ENCODE measurements at places on chromosomes 4 and X.

- no peak for DNase-seq
These were observed 327.8 kb upstream of the CXorf51B start for GRCh38 chrX:146481735-146482134.

DNA sequence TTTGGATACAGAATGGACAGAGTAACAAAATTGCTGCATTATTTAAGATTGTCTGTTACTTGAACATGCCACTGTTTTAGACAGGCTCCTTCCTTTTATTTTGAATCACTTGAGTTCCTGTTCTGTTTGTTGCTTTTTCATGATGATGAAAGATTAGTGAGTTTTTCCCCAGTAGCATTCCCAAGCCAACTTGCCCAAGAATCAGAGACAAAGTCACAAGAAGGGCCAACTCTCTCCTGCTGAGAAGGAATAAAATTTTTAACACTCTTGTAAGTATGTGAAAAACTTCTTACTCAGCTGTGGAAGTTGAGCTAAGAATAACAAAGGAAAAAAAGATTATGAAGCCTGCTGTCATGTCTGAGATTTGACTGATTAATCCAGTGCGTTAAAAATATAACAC lies 104.2 kb downstream of the KLHL8 start:
- no peak for DNase-seq

DNA sequence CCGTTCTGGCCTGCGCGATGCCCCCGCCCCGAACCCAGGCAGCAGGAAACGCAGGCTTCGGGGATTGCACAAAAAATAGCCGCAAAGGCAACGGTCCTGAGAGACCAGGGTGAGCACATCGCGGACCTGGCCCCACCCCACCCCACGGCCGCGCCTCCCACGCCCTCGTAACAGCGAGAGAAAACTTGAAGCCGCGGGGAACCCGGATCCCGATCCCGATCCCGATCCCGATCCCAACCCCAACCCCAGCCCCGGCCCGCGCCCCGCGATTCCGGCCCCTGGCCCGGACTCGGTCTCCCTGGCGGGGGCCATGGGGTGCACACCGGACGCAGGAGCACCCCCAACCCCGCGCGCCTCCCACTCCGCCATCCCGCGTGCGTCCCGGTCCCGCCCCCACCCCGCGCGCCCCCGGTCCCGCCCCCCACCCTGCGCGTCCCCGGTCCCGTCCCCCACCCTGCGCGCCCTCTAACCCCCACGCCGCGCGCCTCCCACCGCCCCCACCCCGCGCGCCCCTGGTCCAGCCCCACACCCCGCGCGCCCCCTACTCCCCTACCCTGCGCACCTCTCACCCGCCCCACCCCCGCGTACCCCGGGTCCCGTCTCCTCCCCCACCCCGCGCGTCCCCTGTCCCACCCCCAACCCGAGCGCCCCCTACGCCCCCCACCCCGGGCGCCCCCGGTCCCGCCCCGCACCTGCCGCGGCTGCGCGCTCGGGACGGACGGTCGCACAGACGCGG lies 29.0 kb downstream of the NOP14 start:
- DNase-seq = peak; percentile 69

DNA sequence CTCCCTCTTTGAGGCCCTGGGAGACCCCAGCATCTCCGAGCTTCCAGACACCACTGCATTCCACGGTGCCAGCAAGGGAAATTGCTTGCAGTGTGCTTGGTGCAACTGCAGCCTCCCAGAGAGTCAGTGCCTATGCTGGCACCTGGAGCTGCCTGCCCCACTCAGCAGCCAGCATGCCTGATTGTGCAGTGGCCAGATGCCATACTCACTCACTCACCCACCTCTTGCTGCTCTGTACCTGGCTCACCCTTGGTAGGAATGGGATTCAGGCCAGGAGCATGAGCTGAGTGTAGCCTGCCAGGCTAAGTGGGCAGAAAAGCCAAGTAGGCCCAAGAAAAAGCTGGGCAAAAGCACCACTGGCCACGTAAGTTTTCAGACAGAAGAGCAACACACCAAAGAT lies 651.4 kb downstream of the GABRG1 start:
- DNase-seq = no peak

- DNase-seq = no peak
These were observed 181.7 kb upstream of the AGTR2 start for GRCh38 chrX:115988825-115989224.

- no peak for DNase-seq
These were observed 27.9 kb upstream of the MSMO1 start for GRCh38 chr4:165299399-165300060.

- no peak for DNase-seq
These were observed 57.1 kb upstream of the PRDM8 start for GRCh38 chr4:80140194-80140593.

- DNase-seq = no peak
These were observed 38.4 kb downstream of the PPARGC1A start for GRCh38 chr4:23851464-23851863.

GRCh38 chr4:5893004-5893580 lies at the start of gene CRMP1:
TSS of gene CRMP1 (minus strand) at chr4:5893086. CDS start at chr4:5892969, 117 bp downstream.
- DNase-seq = peak; percentile 68

- DNase-seq = no peak
These were observed 2.5 kb downstream of the DDX3X start for GRCh38 chrX:41336447-41336846.

GRCh38 chr4:29467044-29467717 lies 1253.0 kb upstream of the PCDH7 start:
- no peak for DNase-seq

DNA sequence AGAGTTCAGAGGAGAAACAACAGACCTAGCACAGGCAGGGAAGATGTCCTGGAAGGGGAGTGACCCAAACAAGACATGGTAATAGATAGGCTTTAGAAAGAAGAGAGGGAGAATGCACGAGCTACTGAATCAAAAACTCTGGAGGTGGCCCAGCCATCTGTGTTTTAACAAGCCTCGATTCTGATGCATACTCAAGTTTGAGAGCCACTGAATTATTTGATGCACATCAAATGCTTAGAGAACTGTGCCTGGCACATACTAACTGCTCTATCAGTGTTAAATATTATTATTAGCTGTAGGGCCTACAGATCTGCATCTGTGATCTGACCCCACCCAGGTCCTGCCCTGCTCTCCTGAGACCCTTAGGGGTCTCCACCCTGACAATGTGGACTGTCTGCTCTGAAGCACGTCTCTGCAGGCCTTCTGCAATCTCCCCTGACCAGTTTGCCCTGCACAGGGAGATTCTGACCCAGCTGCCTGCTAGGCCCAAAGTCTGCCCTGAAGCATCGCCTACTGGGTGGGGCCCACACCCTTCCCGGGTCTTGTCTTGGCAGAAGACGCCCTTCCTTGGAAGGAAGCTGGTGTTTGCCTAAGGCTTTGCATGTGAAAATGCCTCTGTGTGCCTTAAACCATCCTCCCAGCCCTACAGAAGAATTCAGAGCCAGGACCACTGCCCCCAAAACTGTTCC lies 201.5 kb upstream of the KLF3 start:
- DNase-seq = no peak

- no peak for DNase-seq
These were observed 74.4 kb downstream of the TMA16 start for GRCh38 chr4:163568843-163569242.

- DNase-seq = no peak
These were observed 1431.1 kb upstream of the PCDH7 start for GRCh38 chr4:29289118-29289517.

- no peak for DNase-seq
These were observed 25.3 kb downstream of the FBXW7 start for GRCh38 chr4:152510349-152511147.

DNA sequence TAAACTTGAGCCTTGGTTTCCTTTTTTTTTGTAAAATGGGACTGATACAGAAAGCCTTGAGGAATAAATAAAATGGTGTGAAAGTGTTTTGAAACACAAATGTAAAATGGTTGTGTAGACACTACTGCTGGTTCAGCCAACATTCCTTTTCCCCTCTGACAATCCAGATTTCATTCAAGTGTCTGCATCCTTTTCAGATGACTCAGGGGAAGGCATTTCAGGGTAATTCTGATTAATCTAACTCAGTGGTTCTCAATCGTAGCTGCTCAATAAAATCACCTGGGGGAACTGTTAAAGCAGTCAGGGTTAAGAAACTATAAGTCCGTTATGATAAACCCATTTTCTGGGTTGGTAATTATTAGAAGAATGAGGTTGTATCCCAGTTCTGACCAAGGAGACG lies 4.6 kb downstream of the ARHGAP10 start:
- no peak for DNase-seq

DNA sequence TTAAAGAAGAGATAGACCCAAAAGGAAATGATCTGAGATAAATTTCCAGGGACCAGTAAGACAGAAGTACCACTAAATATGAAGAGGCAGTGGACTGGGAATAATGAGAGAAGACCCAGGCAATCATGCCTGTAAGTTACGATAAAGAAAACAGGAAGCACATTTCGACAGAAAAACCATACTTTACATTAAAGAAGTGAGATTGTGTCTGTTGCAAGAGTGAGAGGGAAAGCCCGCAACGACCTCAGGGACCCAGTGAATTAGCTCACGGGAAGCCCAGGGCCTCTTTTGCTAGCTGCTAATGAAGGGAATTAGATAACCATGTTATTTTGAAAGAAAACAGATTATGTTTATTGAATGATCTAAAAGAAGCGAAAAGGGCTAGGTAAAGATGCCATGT lies 28.9 kb upstream of the ACSL1 start:
- no peak for DNase-seq

- DNase-seq = no peak
These were observed 21.2 kb upstream of the DHRSX start for GRCh38 chrX:2521927-2522386.

DNA sequence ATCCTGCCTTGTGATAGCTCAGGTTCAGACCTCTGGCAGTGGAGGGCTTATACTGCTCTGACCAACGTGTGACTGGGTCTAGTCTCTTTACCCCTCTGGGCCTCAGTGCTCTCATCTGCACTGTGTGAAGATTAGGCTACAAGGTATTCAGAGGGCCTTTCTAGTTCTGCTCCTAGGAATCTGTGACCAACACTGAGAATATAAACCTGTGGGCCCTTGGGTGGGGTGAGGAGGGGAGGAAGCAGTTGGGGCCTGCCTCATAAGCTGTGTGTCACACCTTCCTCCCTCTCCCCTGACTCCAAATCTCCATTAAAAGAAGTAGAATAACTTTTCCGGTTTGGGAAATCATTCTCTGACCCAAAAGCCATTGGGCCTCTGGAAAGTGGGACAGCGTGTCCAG lies 66.3 kb upstream of the MSN start:
- DNase-seq = no peak

DNA sequence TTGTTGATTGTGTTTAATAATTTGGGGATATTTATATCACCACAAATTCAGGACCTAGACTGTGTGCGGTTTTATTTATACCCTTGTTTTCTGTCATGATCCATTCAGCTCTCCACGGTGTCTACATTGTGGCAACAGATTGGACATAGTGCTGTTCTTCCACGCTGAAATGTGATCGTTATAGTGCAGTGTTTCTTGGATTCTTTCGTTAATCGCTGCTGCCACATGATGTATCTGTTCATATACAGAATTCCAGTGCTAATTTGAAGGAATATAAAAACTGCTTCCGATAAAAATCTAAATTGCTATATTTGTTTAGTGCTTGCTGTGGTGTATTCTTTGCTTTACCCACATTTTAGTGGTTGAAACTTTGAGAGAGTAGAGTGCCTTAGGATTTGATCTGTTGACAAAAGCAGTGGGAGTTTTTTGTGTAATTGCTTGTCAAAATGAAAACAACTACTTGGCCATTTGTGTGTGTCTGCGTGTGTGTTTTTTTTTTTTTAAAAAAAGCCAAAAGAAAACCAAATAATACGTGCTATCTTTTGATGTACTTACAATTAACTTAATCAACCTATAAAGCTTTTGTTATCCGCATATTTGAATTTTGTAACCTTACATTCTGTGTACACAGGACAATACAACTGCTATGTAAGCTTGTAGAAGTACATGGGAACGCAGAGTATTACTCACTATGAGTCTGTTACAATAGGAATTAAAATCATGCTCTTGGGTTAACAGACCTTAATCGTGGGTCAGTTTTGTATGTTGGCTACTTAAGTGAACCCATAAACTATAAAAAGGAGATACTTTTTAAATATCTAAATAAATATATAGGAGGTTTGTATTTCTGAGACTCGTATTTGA lies 353.3 kb downstream of the ARHGAP24 start:
- no peak for DNase-seq

- DNase-seq = no peak
These were observed 10.7 kb upstream of the CPE start for GRCh38 chr4:165368114-165368513.

DNA sequence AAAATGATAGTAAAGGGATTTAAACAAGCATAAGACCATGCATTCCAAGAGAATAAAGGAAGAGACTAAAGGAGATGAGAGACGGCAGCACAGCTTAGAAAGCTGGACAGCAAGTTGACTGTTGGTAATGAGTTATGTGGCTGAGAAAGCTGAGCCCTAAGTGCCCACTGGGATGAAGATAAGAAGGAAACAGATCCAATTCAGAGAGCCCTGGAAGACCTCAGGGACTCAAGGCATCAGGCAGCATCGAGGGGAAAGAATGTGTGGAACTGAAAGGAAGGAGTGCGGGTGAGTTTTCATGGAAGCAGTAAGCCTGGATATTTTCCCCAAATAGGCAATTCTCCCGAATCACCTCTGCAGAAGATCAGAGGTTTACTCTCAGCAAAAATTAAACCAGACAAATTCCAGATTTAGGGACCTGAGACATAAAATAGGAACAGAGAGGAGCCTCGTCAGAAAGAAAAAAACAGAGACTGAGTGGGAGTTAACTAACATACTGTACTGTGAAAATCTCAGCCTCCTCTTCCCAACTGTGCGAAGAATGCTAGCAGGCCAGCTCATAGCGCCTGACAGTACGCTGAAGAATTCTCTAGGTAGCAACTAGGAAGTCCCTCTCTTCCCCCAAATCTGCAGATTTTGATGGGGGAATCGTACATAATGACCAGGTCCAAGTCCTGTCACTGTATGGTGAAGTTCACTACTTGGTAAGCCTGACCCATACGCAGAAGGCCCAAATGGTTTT lies 187.7 kb upstream of the TAPT1 start:
- no peak for DNase-seq

DNA sequence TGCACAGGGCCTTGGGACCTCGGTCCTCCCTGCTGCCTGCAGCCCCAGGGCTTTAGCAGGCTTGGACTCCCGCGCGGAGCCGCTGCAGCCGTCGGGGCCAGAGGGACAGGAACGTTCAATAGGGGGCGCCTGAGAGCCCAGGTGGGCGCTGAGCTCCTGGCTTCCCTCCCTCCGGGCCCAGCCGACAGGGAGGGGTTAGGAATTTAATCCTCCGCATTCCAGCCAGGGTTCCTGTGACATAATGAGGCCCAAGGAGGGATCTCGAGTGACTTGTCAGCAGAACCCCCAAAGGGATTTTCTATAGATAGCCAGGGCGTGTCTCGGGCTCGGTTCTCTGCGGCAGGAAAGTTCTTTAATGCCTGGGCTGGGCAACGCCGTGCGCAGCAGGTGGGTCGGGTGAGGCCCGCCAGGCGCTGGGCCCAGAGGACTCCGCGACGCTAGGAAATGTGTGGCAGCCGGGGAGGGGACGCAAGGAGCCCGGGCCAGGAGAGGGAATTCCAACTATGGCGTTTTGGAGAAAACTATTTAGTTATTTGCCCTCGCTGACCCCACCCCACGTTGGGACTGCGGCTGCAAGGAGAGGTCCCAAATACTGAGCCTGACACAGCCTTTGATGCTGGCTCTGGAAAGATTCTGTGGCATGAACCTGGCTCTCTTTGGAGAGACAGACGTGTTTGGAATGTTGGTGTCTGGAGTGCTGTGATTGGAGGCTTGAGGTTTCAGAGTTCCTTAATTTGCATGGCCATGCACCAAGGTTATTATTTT lies 285.2 kb upstream of the GATB start:
- no peak for DNase-seq

GRCh38 chr4:149823769-149824221 lies 8.2 kb upstream of the IQCM start:
- no peak for DNase-seq
